ENCODE measurements at places on chromosomes 12 and 14.

DNA sequence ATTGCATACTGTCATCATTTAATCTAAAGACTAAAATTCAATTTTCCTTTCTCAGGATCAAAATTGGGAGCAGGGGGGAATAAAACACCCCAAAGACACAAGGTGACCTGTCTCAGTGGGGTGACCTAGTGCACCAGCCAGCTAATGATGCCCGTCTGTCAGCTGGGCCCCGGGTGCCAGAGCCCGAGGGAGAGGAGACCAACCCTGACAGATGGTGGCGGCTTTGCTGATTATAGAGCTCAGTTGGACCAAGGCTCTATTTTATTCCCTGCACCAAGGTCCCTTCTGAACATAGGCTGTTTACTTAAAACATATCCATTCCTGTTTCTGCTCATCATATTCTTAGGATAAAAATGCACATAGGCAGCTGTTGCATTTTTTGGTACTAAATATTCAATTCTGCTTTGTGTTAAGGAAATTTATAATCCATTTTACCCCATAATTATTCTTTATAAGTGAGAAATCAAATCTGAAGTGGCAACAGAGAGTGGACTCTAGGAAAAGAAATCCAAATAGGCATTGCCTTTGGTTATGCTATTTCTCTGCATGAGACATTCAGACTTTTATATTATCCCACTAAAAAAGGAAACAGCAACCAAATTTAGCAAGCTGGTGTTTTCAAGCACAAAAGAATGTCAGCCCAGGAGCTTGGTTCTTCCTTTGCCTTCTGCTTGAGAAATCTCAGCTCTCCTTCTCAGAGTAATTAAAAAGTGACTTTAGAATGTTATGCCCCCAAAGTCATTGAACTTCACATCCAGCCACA is 96.8 kb upstream of the IFNG-AS1 start:
- no peak for DNase-seq

GRCh38 chr14:106803379-106803778 is 1277.0 kb downstream of the TMEM121 start:
- no peak for DNase-seq

DNA sequence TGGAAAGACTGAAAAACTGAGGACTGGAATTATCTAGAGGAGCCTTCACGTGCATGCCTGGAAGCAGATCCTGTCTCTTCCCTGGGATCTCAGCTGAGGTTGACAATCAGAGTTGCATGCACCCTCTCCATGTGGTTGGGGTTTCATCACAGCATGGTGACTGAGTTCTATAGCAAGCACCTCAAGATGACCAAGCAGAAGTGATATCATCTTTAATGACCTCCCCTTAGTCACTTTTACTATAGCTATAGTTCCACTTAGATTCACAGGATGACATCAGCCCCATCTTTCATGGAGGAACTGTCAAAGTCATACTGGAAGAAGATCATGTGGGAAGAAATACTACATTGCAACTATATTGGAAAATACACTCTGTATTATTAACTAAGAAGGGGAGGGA is 105.8 kb upstream of the ATXN7L3B start:
- DNase-seq = no peak

GRCh38 chr12:121701667-121702277 is 10.8 kb upstream of the TMEM120B start:
- no peak for DNase-seq

GRCh38 chr14:83425138-83425537 is 1891.5 kb upstream of the SEL1L start:
- no peak for DNase-seq

DNA sequence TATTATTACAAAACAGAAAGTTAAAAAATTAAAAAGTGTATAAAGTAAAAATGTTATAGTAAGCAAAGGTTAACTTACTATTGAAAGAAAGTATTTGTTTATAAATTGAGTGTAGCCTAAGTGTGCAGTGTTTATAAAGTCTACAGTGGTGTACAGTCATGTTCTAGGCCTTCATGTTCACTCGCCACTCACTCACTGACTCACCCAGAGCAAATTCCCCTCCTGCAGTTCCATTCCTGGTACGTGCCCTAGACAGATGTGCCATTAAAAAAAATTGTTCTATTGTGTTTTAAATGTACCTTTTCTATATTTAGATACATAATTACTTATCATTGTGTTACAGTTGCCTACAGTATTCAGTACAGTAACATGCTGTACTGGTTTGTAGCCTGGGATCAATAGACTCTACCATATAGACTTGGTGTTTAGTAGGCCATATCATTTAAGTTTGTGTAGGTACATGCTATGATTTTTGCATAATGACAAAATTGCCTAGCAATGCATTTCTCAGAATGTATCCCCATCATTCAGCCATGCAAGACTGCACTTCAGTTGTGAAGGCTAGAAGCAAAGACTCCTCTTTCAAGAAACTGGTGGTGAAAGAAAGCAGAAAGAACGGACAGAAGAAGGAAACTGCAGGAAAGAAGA is 100.6 kb downstream of the DACT1 start:
- DNase-seq = no peak

- no peak for DNase-seq
These were observed 47.1 kb downstream of the NCOR2 start for GRCh38 chr12:124520265-124520701.

- no peak for DNase-seq
These were observed 27.5 kb downstream of the APOBEC1 start for GRCh38 chr12:7638064-7638759.

GRCh38 chr14:90204516-90204915 is 51.8 kb upstream of the PSMC1 start:
- no peak for DNase-seq

- DNase-seq = no peak
These were observed 170.0 kb downstream of the KLHL28 start for GRCh38 chr14:44791730-44792129.

- DNase-seq = no peak
These were observed 32.6 kb downstream of the P2RX7 start for GRCh38 chr12:121165316-121165715.

GRCh38 chr14:76793956-76794355 is 18.7 kb downstream of the ANGEL1 start:
- DNase-seq = no peak

GRCh38 chr12:123109319-123109772 is 41.5 kb downstream of the PITPNM2 start:
- DNase-seq = no peak

- DNase-seq = no peak
These were observed 5.5 kb downstream of the ERP29 start for GRCh38 chr12:112018571-112019237.

DNA sequence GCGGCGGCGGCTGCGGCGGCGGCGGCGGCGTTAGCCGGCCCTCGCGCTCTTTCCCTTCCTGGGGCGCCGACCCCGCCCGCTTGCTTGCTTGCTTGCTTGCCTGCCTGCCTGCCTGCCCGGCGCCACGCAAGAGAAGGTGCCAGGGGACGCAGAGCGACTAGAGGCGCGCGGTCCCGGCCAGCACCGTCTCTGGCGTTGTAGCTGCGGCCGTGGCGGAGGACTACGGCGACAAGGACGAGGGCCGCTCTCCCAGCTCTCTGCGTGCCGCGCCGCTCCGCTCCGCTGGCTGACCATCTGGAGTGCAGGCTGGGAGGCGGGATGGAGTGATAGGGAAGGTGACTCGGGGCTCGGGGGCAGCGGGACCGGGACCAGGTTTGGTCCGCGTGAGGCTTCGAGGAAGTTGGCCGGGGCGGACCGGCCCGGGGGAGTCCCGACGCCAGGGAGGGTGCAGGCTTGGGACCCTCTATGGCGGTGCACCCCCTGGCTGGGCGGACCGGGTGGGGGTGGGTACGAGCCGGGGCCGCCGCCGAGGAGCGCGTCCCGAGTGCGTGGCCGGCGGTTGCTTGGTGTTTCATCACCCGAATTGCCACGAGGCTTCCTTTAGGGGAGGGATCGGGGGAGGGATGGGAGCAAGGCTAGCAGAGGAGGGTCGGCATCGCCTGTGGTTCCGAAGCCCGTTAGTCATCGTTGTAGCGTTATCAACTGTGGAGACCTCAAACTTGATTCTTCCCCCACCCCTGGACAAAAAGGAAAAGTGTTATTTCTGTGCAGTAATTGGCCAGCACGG is 471 bp downstream of the XPOT start:
- peak; percentile 30 for DNase-seq

DNA sequence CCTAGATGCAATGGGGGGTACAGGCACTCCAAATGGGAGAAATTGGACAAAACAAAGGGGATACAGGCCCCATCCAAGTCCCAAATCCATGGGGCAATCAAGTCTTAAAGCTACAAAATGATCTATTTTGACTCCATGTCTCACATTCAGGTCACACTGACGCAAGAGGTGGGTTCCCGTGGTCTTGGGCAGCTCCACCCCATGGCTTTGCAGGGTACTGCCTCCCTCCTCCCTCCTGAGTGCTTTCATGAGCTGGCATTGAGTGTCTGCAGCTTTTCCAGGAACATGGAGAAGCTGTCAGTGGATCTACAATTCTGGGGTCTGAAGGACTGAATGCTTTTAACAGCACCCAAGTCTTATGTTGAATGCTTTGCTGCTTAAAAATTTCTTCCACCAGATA is 274.5 kb upstream of the LRIG3 start:
- no peak for DNase-seq

DNA sequence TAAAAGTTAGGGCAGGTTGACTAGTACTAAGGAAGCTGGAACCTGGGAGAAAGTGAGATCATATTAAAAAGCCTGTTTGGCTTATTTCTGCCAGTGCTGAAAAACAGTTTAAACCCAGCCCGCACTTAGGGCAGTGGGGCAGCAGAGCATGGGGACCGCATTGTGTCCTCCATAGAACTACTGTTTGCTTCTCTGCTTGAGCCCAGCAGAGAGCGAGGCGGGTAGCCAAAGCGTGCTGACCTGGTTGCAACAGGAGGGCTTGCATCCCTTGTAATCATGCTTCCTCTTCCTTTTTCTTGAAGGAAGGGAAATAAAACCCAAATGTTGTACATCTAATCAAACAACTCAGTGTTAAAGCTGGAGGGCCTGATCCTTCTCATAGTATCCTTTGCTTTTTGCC is 82.5 kb upstream of the HOXC13 start:
- DNase-seq = no peak

DNA sequence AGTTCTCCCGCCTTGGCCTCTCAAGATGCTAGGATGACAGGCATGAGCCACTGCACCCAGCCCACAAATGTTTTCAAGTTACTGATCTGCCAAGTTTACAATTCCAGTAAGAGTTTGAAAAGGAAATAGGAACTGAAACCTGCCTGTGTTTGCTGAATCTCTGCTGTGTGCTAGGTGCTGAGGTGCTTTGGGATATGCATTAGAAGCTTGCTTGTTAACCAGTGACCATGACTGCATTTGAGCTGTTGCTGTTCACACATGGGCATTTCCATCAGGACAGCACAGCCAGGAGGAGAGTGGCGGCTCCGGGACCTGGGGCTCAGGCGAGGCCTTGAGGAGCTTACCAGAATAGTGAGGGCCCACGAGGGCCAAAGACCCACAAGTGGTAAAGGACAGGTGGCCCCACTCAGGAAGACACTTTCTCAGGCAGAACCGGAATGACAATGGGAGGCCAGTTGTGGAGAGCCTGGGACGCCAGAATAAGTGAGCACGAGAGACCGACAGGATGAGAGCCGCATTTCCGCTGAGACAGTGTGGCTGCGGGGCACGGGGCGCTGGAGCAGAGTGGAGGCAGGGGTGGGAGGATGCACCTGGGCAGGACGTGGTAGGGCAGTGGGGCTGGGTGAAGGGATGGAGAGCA is 54.5 kb upstream of the MMP17 start:
- no peak for DNase-seq

DNA sequence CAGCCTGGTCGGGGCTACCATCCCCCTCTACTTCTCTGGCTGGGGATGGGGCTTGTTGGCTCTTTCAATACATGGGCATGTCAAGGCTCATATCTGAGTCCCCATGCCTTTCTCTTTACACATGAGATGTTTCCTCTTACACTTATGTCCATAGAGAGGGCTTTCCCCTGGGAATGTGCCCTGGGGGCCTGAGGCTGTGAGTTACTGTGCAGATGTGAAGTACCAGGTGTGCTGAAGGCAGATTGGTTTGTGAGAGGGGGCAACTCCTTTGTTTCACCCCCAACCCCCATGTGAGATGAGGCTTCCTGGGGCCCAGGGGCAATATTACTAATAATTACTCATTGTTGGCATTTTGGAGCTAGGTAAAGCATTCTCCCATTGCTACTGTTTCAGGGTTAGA is 32.8 kb downstream of the NRXN3 start:
- DNase-seq = no peak

DNA sequence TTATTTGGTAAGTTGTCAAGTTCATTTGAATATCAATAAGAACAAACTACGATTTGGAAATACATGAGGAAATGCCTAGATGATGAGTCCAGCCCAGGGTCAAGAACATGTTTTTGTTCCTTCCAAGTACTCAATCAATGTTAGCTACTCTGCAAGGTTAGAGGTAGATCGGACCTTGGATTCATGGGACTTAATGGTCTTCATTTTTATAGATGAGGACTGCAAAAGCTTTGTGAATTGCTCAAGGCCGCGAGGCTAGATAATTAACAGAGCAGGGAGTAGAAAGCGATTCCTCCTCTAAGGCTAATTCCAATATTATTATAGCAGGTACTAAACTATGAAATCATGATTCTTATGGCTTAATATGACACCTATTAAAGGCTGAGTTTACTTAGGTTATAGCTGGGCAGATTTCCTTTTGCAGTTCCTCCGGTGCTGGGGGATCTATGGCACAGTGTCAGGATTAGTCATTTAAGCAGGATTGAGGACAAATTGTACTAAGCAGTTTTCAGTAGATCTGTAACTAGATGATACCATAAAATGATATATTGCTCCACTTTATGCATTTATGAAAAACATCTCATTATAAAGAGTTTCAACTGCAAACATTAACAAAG is 19.8 kb downstream of the NR1H4 start:
- no peak for DNase-seq

DNA sequence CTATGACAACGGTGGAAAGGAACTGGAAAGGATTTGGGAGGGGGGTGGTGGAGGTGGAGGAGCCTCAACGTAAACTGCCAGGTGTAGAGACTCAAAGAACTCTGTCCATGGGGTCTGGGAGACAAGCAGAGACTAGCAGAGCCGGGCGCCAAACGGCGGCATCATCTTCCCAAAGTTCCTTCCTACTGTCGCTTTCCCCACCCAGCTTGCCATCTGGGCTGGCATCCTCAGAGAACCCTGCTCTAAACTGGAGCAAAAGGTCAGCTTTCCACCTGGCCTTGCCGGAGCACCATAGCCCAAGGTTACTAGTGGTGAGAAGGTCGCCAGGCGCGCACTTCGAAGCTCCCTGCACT is 4.0 kb upstream of the IRF2BPL start:
- no peak for DNase-seq

DNA sequence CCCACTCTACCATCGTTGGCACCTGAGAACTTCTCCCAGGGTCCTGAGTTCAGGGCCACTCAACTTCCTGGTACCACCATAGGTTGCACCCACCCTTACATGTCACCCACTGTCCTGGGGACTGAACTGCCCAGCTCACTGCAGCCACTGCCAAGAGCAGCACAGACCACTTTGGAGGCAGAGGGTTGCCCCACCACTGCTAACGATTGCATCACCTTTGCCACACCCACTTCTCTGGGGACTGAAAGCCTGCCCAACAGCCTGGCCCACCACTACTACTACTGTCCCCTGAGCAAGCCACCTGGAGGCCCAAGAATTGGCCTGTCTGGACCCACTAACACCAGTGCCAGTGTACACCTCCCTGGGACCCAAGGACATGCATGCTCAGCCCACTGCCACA is 27.6 kb downstream of the CACNA2D4 start:
- no peak for DNase-seq

All from activated naive CD4-positive, alpha-beta T cell (primary cell).